ENCODE measurements at places on chromosomes 13 and 19.

GRCh38 chr19:18494267-18494607 lies 27.6 kb downstream of the ELL start:
- DNase-seq = no peak

GRCh38 chr19:34676697-34677385 lies at the start of gene SCGB2B2:
SCGB2B2 (minus strand) TSS chr19:34677159; CDS start chr19:34594563, 82,596 bp downstream.
- DNase-seq = no peak

DNA sequence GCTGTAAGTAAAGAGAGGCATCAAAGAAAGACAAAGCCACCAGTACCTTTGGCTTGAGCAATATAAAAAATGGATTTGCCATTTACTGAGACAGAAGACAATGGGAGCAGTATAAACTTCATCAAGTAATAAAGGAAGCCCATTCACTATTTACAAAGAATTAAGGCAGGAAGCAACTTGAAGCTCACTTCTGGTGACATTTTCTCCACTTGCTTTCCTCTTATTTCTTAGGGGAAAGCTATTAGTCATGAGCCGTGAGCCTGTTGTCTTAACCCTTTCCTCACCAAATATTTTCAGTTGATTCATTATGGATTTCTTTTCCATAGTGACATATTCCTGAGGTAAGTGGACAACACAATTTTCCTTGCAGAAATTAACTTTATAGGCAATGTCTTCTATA lies 156.8 kb downstream of the DNAJC3 start:
- no peak for DNase-seq

- no peak for DNase-seq
These were observed 808.6 kb upstream of the ARGLU1 start for GRCh38 chr13:107376341-107377125.

- no peak for DNase-seq
These were observed 206.8 kb upstream of the SOX1 start for GRCh38 chr13:111860231-111860552.

GRCh38 chr19:3544742-3545668 lies 6.0 kb downstream of the TEKTIP1 start:
- DNase-seq = peak; percentile 61

Measured in stimulated activated CD8-positive, alpha-beta memory T cell treated with anti-CD3 and anti-CD28 coated beads, Interleukin-7, amount 100 ng/mL, for 1 hour (primary cell).